ENCODE measurements at places on chromosomes 1 and 21.

DNA sequence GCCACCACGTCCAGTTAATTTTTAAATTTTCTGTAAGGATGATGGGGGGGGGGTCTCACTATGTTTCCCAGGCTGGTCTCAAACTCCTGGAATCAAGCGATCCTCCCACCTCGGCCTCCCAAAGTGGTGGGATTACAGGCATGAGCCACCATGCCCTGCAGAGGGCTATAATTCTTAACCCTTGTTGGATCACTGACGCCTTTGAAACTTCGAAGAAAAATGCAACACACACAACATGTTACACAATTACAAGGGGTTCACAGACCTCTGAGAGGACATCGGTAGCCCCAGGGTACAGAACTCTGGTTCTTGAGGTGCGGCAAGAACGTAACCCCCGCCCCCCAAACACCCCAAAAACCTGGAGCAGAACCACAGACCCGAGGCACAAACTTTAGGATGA, 8.4 kb upstream of the LUZP1 start:
- DNase-seq: no peak

DNA sequence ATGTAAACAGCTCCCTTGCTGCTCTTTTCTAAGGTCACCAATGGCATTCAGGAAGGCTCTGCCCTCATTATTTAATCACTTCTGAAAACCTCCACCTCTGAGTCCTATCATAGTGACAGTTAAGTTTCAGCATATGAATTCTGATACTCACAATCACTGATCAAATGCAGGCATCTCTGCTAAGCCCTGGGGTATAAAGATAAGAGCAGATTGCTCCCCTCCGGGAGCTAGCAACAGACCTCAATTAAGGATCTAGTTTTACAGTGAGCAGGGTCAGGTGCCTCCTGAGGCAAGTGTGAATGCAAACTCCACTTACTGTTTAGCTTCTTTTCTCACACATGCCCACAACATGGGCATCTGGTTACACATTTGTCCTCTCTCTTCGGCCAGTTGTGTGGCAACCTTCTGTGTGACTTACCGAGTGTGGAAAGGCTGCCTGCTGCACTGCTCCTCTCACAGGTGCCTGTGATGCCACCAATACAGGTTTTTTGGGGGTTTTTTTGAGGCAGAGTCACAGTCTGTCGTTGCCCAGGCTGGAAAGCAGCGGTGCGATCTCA, 15.0 kb downstream of the IL10RB start:
- no peak for DNase-seq

GRCh38 chr1:182845379-182845778, 6.2 kb downstream of the DHX9 start:
- no peak for DNase-seq

DNA sequence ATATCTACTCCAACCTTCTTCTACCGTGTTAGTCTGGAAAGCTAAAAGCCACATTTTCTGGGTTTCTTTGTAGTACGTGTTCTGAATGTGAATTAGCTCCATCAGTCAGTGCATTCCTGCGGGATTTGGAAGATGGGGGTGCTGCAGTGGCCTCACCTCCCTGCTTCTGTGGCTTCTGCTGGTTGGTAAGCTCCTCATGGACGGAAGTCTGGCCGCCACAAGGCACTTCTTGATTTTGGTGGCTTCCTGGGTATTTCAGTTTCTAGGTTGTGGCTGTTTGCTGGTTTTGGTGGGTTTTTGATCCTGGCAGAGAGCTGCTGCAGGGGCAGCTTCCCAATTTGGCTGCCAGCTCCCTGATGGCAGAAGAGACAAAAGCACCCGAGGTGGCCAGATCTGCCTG, 20.9 kb upstream of the TACSTD2 start:
- no peak for DNase-seq

GRCh38 chr1:88985032-88985431, 7.4 kb downstream of the KYAT3 start:
- no peak for DNase-seq

GRCh38 chr1:25100151-25100833, 132.0 kb downstream of the SYF2 start:
- no peak for DNase-seq

DNA sequence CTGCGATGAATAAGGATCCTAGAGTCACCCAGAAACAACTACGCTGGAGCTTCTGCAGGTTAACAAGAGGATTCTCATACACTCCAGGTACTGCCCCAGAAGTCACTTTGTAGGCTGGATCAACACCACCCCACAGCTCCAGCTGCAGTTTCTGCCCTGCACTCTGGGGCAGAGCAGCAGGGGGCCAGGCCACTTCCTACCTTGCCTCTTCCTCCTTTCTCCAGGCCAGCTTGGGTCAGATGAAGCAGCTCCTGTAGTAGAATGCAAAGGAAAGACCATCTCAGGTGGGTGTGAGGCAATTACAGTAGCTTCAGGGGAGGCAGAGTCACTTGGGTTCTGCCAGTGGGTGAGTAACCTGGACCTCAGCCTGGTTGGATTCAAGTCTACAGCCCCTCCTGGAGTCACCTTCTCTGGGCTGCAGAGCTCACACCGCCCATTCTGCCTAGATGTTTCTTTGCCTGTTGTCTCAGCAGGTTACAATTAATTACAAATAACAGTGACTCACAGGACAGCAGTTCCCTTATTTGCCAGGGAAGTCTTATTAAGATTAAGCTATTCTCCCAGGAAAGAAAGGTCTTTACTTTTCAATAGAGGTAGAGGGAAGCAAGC, 24.4 kb upstream of the BCAR3 start:
- DNase-seq: no peak

- DNase-seq: no peak
Measured at GRCh38 chr1:48245106-48245505, 22.6 kb downstream of the SLC5A9 start.

DNA sequence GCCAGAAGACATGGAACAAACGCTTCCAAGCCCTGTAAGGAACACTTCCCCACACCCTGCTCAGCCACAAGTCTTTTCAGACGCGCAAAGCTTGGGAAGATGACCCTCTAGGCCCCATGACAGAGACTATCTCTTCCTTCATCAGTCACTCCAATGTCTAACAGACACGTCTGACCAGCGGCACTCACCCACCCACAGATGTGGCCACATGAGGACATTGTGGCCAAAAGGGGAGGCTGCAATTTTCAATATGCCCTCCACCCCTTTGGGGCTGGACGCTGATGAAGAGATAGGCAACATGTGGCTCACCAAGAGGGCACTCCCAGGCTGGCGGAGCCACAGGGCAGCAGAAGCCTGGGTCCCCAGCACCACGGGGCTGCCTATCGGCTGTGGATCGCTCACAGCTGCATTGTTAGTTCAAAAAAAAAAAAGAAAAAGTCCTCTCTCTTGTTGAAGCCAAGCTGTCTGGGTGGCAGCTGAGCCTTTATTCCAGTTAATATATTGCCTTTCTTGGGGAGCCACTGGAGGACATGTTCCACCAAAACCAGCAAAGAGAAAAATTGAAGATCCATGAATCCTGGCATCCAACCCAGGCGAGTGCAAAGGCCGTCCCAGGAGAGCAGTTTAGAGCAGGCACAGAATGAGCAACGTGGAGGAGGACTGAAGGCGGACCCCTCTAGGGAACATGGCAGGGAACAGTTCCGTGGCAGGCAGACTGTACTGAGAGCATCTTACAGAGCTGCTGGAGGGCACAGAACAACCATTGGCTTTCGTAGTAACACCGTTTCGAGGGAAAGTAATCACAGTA, 52.7 kb upstream of the GPR153 start:
- DNase-seq: no peak

- no peak for DNase-seq
Measured at GRCh38 chr1:9649769-9650168, 1.8 kb upstream of the PIK3CD start.

DNA sequence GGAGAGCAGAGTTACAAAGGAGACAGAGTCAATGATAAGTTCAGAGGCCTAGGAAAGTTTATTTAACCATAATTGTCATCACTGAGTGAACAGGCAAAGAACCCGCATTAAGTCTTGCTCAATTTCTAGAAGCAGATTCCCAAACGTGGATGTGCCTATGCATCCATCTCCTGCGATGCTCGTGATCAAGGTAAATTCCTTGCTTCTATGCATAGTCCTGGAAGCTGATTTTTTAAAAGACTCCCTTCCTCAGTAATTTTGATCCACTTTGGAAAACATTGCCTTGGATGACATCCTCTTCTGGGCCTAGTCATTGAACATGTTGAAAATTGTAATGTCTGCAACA, 116.4 kb downstream of the TNFSF18 start:
- no peak for DNase-seq

DNA sequence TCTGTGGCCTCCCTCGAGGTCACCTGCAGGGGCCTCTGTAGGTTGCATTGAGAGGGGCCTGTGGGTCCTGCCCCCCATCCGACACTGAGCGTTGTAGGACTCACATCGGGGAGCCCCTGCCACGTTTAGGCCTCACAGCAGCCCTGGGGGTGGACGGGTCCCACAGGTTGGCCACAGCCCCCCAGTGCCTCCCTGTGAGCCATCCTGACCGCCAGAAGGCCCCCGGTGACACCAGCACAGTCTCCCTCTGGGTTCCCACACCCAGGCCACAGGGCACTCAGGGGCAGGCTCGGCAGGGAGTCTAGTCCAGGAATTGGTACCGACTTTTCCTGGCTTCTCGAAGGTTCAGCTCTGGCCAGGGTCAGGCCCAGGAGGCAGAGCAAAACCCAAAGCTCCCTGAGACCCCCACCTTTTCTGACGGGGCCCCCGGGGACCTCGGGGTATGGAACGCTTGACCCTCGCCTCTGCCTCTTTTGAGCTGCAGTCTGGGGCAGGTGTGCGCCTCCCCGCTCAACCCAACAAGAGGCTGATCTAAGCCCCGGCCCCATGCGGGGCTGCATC, 13.9 kb upstream of the POFUT2 start:
- DNase-seq: no peak
